Stimulated activated CD4-positive, alpha-beta T cell treated with anti-CD3 and anti-CD28 coated beads, Interleukin-15, amount 100 ng/mL, for 1 hour (primary cell): ENCODE measurements at places on chromosomes 3 and 15.

DNA sequence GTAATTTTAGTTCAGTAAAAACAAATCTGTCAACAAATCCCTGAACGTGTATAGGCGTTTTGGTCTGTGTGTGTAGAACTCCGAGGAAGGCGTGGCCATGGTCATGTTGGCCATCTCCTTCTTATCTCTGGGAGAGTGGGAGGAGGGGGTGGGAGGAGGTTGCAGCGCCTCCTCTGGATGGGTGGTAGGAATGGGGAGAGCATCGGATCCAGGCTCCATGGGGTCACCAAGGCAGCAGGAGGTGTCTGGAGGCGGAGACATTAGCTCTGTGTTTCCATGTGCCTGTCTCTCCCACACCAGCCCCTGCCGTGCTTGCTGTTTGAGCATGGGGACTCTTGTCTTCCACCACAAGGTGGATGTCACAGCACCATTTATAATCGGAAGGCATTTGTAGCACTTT, 34.5 kb upstream of the TRPM1 start:
- no peak for DNase-seq

DNA sequence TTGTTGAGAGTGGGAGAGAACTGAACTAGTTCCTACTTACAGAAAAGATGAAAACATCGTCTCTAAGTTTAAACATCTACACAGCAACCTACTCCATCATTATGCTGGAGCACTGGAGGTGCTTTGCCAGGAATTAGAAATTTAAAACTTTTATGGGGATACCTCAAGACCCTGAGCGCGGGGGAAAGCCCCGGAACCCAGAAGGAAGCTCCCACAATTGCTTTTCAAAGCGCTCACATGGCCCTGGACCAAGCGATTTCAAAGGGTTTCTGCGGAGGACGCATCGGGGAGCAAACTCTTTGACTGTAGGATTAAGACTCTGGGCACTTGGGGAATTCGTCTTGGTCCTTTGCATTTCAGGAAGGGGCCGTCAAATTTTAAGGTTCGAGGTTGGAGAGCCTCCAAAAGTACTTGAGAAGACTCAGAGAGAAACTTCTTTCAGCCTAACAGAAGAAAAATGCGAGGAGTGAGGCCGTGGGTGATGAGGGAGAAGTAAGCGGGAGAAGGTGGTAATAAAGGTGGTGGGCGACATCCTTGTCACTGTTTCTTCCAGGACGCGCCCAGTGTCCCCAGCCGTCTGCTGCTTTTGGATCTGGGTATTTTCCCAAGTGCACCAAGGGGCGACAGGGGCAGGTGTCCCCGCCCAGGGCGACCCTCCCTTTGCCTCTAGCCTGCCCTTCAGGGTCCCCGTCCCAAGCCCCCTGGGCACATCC, 591 bp downstream of the PROK2 start:
- no peak for DNase-seq

GRCh38 chr3:6439824-6440223, 421.1 kb upstream of the GRM7 start:
- no peak for DNase-seq

- no peak for DNase-seq
These were observed 12.8 kb upstream of the PLAAT1 start for GRCh38 chr3:193228206-193228605.

DNA sequence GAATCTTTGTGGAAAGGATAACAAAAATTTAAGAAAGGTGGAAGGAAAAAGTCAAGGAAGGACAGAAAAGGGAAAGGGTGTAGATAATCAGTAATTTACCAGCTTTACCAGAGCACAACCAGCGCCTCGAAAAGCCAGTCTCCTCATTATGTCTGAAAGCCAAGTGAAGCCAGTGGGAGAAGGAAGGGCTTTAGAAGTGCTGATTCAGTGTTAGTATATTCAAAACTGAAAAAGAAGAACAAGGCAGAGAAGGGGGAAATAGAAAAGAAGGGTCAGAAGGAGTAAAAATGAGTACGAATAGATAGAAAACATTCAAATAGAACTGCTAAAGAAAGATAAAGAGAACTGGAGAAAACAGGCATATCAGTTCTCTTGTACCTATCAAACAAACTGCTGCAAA, 4.1 kb downstream of the PBRM1 start:
- no peak for DNase-seq

DNA sequence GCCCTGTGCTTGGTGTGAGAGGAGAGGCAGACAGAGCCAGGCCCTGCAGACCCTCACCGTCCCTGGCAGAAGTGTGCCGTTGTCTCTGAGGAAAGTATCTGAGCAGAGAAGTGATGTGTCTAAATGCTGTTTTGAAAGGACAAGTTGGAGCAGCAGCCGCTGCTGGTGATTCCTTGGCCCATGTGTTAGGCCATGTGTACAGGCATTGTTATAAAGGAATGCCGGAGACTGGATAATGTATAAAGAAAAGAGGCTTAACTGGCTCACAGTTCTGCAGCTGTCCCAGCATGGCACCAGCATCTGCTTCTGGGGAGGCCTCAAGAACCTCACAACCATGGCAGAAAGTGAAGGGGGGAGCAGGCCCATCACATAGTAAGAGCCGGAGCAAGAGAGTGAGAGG, 334.6 kb upstream of the ATP10A start:
- no peak for DNase-seq

DNA sequence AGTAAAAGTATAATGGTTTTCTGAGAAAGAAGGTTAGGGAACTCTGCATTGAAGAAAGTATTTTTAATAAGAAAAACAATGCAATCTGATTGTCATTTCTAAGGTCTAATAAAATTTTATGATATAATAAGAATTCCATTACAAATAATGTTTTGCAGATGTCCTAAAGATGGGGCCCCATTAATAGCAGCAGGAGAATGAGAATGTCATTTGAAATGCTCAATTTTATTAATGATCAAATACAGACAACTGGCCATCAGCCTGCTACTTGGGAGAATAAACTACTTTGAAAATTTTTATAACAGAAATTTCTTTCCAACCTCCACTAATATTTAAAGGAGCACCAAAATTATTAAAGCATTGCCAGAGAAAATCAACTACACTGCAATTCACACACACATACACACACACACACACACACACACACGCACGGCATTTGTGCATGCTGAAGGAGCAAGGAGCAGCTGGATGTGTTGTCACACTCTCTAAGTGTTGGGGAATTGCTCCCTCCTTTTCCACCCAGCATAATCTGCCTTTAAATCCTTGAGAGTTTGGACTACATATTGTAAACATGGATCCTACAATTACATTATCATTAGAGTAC, 109.5 kb downstream of the THRB start:
- no peak for DNase-seq
